Suprapubic skin (tissue), 4 donors: ENCODE measurements at places on chromosomes 4 and X. TPM values are rescaled to one million over a fixed set of nuclear protein-coding genes. Genes with fewer than 3 reads are reported as not detected.

DNA sequence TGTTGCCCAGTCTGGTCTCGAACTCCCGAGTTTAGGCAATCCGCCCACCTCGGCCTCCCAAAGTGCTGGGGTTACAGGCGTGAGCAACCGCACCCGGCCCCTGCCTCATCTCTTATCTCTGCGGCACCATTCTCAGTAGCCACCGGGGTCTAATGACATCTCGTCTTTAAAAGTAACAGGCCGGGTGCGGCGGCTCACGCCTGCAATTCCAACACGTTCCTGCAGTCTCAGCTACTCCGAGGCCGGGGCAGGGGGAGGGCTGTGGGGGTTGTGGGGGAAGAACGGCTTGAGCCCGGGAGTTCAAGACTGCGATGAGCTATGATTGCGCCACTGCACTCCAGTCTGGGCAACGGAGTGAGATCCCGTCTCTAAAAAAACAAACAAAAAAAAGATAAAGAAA lies 28.8 kb downstream of the ING2 start:
- no peak for DNase-seq

The IL1RAPL1 gene
- not detected for total RNA-seq

DNA sequence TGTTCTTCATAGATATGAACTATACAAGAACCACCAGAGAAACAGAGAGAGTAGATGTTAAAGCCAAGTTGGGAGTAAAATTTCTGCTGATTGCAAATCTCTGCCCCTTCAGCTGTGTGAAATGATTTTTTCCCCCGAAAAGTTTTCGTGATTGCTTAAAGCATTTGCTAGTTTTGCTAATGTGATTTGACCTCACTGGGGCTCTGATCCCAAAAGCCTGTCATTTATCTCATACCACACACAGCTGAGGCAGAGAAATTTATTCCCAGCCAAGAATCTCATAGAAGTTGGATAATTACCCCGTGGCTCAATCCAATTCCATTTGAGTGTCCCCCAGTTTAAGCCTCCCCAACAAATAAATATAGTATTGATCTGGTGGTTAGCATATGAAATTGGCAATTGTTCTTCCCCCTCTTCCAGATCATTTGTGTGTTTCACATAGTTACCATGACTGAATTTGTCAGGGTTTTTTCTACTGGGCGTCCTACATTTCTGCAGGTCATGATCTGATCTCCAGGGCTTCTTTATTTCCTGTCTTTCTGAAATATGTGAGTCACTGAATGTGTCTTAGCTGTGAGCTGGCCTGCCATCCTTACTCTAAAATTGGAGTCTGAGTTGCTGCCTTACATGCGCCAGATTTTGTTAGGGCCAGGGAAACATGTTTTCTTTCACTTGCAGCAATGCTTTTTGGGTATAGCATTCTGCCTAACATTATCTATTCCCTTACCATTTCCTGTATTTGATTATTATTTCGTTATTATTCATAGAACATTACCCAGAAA lies 167.5 kb upstream of the FRMPD4 start:
- DNase-seq: no peak

GRCh38 chr4:48234575-48234974 lies 35.1 kb downstream of the TEC start:
- no peak for DNase-seq

The TRIM2 gene
- 45.1 TPM for total RNA-seq

GRCh38 chr4:166335256-166335938 lies 462.4 kb downstream of the TLL1 start:
- DNase-seq: no peak

The CSAG3 gene
- total RNA-seq: not detected

- DNase-seq: no peak
Measured at GRCh38 chrX:9656277-9656676, 109.4 kb downstream of the GPR143 start.

- DNase-seq: no peak
Measured at GRCh38 chr4:100834616-100835015, 316.8 kb upstream of the EMCN start.

- DNase-seq: no peak
Measured at GRCh38 chrX:38669428-38669827, 108.1 kb downstream of the TSPAN7 start.

GRCh38 chrX:75596178-75596577 lies 73.3 kb upstream of the ZDHHC15 start:
- DNase-seq: no peak

The ITIH6 gene
- not detected for total RNA-seq

GRCh38 chrX:5650904-5651303 lies 577.8 kb downstream of the NLGN4X start:
- DNase-seq: no peak

DNA sequence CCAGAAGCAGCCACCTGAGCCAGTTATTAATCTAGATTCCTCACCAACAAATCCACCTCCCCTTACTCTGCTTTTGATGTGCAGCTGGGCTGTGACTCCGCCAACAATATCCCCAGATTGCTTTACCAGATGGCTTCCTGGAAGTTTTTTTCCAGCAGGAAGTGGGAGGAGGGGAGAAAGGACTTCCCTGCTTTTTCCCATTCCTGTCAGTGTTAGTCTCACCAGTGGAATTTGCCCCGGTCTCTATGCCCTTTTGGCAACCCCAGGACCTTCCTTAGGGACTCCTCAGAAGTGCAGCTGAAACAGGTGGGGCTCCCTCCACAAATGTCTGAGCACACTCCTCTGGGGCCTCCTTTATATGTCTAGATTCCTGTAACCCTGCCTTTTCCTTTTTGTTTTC lies 465.2 kb upstream of the IGFBP7 start:
- DNase-seq: no peak

DNA sequence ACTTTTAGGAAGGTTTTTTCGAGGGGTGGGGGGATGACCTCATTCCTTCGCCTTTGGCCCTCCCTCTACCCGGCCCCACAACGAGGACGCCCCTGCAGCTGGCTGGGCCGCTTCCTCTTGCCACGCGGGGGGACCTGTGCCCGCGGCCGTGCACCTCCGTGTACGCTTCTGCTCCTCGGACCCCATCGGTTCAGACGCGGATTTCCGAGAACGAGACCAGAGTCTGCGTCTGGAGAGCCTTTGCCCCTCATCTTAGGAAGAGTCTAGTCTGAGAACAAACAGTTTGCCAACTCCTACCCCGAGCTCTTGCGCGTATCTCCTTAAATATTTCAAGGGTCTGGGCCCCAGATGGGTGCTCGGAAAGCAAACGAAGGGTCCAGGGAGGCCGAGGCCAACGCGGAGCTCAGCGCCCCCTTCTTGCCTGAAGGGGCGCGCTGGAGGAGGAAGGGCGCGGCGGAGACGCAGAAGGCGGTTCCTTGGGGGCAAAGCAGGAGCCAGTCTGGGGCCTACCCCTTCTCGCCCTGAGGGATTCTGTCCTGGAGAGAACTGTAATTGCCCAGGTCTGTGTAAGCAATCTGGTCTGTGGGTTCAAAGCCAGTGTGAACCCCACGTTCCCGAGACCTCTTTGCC lies 3.9 kb upstream of the SFRP2 start:
- no peak for DNase-seq

The PAK3 gene
- 4.0 TPM for total RNA-seq

The FRMD7 gene
- 0.36 TPM for total RNA-seq
